HCEC 1CT (cell line): ENCODE measurements at places on chromosomes 16 and 17.

DNA sequence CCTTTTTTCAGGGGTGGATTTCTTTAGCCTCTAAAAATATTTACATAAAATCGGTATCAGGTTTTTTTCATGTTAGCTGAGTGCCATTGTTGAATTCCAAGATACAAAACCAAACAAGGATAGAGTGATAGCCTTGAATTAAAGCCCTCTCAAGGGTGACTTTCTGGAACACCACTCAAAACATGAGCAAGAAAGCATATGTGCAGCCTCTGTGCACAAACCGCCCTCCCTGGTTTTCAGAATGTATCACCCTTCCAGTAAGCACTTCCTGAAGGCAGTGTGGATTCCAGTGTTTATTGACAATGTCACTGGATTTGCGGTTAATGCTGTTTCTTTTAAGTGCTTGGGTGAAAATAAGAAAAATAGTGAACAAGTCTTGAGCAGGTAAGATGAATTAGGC is 597.7 kb downstream of the TMEM114 start:
- DNase-seq: no peak

GRCh38 chr17:43576563-43577229 is 30.6 kb upstream of the ETV4 start:
- DNase-seq: peak; percentile 46

DNA sequence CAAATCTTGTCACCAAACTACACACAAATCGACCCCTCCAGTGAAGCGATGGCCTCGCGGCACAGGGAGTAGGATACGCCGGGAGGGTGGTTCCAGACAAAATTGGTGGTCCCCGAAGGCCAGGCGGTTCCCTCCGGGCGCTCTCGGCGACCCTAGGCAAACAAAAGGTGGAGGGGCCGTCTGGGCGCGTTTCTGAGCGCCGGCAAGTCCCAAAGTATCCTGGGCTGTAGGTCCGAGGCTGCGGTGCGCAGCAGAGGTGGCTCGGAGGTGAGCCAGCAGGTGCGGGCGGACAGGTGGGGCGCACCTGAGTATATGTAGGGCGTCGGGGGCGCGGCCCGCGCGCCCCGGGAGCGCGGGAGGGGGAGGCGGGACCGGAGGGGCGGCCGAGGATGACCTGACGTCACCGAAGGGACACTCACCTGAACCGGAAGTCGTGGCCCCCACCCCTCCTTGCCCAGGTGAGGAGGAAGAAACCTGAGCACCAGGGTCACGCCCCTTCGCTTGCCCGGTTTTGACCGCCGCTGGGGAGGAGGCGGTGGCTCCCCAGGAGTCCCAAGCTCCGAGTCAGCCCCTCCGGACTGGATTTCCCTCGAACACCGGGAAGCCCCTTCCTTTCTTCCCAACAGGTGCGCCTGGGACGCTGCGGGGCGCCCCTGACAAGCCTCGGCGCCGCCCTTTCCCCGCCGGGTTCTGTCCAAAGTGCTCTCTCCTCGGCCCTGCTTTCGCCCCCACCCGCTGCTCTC is at the start of gene CLDN7:
TSS of gene CLDN7 (minus strand) at position 287 of the 743 bp plus-strand sequence. CDS start 435 bp downstream, outside the sequence.
- no peak for DNase-seq

DNA sequence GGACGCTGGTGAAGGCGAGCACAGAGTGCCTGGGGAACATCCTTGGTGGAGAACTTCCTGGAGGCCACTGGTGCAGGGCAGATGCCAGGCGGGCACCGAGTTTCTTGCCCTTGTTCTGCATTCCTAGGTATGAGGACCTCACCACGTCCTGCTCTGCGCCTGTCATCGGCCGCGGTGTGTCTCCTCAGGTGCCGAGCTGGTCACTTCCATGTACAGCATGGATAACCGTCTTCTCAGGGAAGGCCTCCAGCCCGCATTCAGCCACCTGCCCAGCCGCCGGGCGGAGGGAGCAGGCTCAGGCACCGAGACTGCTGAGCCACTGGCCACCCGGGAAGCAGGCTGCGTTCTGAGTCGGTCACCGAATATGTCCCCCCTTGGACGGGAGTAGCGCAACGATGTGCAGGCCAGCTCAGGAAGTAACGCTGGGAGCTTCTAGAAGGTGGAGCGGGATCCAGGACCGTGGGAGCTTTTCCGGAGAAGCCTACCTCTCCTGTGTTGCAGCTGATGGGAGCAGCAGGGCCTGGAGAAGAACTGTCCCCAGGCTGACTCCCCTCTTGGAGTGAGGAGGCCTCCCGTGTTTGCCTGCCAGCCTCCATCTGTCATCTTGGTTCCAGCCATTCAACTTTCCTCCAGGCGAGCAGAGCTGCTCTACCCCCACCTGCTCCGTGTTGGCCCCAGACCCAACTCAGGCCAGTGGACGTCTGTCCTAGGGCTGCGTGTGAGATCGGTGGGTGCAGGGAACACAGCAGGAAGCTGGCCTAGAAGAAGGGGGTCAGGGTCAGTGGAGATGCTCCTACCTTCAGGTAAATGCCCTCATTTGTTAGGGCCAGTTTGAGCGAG is 2.1 kb upstream of the BAIAP2 start:
- no peak for DNase-seq

DNA sequence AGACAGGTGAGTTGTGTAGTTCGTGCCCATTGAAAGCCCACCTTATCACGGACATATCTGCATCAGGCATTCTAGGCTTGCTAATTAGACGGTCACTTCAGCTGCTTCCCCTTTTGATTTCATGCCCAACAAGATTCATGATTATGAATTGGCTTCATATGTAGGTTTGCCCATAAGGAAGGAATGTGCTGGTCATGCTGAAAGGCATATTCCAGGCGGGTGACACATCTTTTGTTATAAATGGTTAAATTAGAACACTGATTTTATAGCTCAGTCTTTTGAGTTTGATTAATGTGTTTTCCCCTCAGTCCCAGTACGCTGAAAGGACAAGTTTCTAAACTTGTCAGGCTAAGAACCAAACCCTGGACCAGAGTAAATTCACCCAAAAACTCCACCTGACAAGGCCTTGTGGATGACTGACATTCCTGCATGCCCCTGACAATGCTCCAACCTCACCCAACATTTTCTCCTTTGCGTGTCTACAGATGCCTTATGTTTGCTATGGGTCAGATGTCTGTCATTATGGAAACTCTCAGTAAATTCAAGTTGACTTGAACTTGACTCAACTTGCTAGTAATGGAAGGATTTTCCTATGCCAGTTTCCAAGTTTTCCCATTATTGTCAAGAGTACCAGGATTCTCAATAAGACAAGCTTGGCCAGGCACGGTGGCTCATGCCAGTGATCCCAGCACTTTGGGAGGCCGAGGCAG is 421.9 kb downstream of the PMP22 start:
- peak; percentile 26 for DNase-seq

- no peak for DNase-seq
Observed at GRCh38 chr17:66450008-66450851, 147.8 kb downstream of the PRKCA start.

DNA sequence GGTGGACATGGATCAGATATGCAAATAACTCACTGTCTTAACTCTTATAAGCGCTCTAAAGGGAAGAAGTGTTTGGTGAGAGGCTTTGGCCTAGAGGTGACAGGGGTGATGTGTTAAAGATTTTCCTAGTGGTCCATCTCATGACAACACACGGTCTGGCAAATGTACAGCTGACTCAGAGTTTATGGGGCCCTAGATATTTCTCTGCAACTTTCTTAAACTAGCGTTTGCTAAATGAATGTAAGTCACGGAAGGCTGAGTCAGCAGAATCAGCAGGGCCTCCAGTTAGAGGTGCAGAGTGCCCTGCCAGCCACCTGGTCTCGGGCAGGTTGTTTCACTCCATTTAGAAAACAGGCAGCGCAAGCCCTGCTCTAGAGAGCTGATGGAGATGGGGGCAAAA is 40.1 kb downstream of the CLEC16A start:
- DNase-seq: peak; percentile 67

- DNase-seq: no peak
Observed at GRCh38 chr17:33205552-33205951, 87.5 kb downstream of the ASIC2 start.

DNA sequence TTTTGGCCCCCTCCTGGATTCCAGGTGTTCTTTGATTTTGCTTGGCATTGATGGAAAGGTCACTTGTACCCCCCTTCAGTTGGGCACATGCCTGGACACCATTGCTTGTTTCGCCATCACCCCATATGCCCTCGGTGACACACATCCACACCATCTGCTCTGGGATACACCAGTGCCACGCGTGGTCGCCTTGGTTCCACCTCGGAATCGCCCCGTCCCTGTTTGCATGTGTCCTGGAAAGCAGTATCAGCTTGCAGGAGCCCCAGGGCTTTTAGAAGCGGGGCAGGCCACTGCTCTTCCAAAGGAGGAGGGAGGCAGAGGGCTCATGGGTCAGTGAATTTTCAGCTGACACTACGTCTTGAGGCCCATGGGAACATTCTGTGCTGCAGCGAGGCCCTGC is 607.9 kb downstream of the KCNJ18 start:
- no peak for DNase-seq

- no peak for DNase-seq
Observed at GRCh38 chr16:89037261-89038152, 56.1 kb upstream of the ACSF3 start.

DNA sequence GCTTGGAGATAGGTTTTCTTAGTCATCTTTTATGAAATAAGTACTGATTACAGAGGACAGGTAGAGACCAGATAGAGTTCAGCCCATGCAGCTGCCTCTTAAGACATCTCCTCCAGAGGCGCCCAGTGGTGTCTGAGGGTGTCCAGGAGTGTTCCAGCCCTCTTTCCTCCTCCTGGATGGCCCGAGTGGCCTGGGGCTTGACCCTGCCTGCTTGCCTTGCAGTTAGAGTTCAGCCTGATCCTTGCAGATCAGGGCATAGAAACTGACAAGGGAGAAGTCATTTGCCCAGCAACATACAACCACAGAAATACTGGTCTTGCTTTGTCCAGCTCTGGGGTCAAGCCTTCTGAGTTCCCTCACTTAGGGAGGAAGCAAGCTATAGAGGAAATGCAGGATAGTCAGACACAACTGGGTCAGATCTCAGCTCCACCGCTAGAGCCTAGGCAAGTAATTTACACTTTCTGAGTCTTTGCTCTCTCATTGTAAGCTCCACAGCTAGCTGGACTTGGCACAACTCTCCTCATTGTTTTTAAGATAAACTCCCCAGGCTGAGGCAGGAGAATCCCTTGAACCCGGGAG is 3.6 kb upstream of the CCL1 start:
- no peak for DNase-seq

DNA sequence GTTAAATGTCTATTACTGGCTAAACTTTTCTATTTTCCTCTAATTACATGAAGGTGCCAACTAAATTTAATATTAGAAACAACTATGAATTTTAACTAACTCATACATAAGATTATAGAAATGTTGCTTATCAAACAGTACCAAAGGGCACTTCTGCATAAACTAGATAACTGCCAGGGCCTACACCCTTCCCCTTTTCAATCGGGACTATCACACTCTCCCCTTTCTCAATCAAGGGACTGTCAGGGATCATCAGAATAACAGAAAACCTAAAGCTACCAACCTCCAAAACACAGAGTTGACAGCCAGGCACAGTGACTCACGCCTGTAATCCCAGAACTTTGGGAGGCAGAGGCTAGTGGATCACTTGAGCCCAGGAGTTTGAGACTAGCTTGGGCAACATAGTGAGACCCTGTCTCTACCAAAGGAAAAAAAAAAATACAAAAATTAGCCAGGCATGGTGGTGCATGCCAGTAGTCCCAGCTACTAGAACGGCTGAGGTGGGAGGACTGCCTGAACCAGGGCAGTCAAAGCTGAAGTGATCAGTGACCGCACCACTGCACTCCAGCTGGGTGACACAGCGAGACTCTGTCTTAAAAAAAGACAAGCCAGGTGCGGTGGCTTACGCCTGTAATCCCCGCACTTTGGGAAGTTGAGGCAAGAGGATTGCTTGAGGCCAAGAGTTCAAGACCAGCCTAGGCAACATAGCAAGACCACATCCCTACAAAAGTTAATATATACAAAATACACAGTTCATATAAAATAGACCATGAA is 3.2 kb upstream of the PHLPP2 start:
- no peak for DNase-seq

DNA sequence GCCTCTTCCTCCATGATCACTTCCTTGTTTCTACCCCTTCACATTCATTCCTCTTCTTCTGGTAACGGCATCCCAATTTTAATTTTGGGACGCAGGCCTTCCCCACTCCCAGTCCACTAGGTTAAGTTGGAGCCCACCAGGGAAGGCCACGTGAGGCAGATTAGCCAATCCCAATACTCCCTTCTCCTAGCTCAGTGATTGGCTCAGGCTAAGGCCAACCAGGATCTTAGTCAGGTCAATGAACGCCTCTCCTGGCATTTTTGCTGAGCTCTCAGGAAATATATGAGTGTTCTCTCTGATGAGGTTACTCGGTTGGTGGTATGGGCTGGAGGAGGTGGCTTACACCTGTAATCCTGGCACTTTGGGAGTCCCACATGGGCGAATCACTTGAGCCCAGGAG is 15.4 kb downstream of the SEZ6L2 start:
- DNase-seq: no peak

DNA sequence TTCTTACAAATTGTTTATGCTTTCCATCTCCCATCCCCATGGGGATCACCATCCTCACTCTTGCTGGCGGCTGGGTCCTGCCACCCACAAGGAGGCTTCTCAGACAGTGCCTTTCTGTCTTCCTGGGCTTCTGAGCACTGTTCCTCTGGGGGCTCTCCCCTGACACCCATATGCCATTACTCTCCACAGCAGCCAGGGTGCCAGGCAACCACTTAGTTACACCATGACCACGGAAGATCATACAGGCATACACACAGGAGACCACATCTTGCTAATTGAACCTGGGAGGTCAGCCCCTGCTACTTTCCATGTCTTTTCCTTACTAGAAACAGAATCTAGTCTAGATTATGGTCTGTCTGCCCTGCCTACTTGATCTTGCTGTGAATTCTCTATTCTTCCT is 27.7 kb upstream of the HS3ST2 start:
- no peak for DNase-seq

DNA sequence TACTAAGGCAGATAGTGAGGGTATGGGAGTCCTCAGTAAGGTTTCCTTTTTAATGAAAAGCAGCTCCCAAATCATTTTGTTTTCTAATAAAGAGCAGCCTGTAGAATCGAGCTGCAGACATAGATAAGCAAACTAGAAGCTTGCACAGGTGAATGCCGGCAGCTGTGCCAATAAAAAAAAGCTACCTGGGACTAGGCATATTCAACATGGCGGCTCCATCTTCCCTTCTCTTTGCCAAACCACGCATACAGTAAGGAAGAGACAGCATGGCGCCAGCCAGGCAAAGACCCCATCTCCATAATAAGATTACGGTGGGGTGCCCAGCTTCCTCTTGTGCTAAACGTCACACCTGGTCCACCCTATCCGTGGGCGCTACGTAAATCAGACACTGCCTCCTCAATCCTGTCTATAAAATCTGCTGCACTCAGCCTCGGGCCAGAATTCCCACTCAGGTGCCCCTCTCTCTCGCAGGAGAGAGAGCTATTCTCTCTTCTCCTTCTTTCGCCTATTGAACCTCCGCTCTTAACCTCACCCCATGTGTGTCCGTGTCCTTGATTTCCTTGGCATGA is 92.7 kb upstream of the FA2H start:
- DNase-seq: no peak
